ENCODE measurements at places on chromosomes 6 and 20.

- peak; percentile 84 for DNase-seq
Measured at GRCh38 chr20:57835588-57836455, 126.0 kb upstream of the PMEPA1 start.

GRCh38 chr20:9228774-9229450, 160.0 kb downstream of the PLCB4 start:
- DNase-seq: no peak

- peak; percentile 86 for DNase-seq
Measured at GRCh38 chr6:43021270-43022047, at the start of gene RRP36. TSS of gene RRP36 (plus strand) at chr6:43021623. CDS start at chr6:43021655, 32 bp downstream.

GRCh38 chr6:25637960-25638434, 14.0 kb upstream of the SCGN start:
- DNase-seq: peak; percentile 41

DNA sequence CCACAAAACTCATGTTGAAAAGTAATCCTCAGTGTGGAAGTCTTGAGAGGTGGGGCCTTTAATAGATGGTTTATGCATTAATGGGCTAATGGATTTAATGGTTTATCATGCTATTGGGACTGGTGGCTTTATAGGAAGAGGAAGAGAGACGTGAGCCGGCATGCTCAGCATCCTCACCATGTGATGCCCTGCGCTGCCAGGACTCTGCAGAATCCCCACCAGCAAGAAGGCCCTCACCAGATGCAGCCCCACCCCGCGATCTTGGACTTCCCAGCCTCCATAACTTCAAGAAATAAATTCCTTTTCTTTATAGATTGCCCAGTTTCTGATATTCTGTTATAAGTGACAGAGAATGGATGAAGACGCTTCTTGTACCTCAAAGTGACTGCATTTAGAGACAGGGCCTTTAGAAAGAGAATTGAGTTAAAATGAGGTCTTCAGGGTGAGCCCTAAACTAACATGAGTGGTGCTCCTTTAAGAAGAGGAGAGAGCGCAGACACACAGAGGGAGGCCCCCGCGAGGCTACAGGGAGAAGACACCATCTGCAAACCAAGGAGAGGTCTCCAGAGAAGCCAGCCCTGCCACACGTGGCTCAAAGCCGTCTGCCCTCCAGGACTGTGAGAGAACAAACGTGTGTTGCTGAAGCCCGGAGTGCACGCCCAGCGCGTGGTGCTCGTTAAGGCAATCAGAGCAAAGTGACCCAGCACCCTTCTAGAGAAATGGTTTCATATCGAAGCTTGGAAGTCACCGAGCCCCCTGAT, 56.9 kb downstream of the IRF4 start:
- DNase-seq: no peak

DNA sequence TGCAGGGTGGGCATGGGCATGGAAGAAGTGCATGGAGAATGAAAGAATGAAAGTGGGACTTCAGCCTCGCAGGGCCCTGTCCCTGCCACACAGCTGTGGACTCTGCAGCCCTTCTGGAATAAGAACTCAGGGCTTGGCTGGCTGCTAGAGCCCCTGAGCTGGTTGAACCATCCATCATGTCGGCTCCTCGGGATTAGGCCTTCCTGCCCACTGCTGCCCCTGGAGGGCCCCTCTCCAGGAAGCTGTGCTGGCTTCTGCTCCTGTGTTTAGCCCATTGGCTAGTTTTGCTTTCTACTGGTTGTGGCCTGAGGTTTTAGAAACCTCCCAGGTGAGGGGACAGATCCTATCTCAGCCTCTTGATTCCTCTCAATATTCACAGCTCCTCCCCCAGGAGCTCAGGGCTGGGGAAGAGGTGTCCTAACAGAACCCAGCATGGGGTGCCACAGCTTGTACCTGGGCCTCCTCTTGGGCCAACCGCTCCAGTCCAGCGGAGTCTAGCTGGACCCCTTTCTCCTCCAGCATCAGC, 7.9 kb downstream of the AARS2 start:
- DNase-seq: no peak

DNA sequence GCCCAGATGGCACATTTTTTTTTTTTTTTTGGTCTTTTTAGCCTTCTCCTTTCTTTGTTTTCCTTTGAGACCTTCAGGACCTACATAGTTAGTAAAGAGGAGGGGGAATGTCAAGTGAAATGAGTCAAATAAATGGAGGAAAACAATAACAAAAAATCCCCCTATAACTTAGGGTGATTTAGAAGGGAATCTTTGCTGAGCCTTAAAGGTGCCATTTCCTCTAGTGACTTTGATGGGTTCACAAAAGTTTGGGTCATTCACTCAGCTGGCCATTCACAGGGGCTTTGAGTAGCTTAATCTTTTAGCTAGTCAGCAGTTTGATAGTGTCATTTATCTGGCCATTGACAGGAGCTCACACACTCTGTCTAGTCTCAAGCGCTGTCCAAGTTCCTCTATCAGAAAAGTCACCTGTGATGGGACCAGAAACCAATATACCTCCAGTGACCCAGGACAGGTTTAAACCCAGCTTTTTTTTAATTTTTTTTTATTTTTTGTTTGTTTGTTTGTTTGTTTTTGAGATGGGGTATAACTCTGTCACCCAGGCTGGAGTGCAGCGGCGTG, 275.1 kb upstream of the PRDM1 start:
- no peak for DNase-seq

DNA sequence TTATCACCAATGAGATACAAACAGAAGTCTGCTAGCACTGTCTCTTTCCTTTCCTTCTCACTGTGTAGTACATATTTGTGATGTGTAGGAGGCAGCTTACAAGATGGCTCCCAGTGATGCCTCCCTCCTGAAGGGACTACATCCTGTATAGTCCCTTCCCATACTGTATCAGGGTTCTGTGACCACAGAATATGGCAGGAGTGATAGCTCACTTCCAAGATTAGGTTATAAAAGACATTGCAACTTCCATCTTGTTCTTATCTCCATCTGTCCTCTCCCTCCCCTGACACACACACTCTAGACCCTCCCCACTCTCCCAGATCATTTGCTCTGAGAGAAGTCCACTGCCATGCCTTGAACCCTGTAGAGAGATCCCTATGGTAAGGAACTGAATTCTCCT, 38.0 kb downstream of the SESN1 start:
- DNase-seq: no peak

DNA sequence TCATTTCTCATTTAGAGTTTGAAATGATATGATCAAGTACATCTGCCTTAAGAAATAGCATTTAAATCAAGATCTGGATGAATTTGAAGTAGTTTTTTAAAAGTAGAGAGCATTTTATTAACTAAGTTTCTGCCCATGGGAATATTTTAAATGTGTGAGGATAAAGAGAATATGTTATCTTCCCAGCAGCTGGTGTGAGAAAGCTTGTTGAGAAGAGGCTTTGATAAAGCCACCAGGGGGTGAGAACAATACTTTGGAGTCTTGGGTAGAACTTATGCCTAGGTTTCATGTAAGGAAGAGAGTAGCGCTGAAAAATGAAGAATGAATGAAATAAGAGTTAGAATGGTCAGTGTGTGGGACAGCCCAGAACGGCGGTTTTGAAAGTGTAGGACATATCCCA, 190.2 kb downstream of the GRM1 start:
- DNase-seq: no peak

GRCh38 chr20:41054070-41054846, 25.6 kb downstream of the TOP1 start:
- no peak for DNase-seq

DNA sequence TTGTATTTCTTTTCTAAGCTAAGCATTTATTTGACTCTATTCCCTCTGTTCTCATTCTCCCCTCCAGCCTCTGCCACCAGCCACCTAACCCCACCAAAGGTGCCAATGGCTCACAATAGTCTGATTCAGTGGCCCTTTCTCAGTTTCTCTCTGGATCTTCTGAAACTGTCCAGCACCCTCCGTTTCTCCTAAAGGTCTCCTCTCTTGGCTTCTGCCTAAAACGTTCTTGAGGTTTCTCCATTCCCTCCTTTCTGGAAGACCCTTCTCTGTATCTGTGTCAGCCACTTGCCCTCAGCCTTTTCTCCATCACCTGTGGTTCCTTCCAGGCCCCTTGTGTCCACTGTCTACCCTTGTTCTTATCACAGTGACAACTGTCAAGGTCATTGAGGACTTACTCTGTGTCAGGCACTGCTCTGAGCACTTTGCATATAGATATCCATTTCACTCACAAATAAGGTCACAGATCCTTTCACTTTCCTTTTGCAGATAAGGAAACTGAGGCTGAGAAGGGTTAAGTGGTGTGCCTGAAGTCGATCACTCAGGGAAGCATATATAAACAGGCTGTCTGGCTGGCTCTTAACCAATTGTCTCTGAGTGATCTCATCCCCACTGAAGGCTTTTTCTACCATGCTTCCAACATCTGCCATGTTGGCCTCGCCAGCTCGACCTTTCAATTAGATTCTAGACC, 48.1 kb downstream of the FOXA2 start:
- no peak for DNase-seq

GRCh38 chr6:17361013-17361412, 32.4 kb upstream of the CAP2 start:
- no peak for DNase-seq

- no peak for DNase-seq
Measured at GRCh38 chr6:146357578-146358430, 185.8 kb upstream of the RAB32 start.

DNA sequence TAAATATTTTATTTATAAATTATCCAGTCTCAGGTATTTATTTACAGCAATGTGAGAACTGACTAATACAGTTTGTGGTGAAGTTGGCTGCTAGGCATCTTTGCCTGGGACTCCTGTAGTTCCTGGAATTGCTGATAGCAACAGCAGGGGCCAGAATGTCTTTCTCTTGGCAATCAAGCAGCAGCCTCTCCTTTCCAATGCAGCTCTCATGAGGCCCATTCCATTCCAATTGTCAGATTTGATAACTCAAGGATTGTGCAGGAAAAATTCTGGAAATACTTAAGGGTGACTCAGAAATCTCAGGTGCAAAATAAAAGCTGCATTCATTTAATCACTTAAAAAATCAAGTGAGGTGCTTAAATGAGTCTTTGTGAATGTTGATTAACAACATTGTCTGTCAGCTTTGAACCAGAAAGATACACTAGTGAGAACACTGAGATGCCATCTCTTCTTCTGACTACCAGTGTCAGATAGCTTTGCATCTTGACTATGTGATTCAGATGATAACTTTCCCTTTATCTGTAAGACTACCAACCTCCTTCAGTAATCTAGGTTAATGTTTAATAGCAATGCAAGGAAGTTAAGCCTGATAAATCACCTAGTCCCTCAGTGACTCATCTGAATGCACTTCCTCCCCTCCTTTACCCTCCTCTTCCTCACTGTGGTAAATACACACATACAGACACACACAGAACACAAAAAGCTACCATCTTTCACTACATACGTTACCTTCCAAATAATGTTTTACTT, 32.1 kb upstream of the COL21A1 start:
- peak; percentile 63 for DNase-seq

DNA sequence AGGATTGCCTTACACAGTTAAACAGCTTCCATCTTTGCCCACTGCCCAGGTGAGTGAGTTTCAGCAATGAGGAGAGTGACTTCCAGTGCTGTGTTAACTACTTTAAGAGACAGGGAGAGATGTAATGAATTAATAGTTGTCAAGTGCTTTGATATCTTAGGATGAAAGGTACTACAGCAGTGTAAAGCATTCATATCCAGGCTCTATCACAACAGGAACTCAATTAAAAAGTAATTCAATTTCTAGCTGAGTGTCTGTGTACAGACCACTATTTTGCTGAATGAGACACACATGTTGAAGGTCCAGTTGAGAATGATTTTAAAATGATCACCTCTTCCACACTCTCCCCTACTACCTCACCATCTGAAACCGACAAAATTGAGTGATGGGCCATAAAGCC, 70.7 kb upstream of the BEND3 start:
- no peak for DNase-seq

DNA sequence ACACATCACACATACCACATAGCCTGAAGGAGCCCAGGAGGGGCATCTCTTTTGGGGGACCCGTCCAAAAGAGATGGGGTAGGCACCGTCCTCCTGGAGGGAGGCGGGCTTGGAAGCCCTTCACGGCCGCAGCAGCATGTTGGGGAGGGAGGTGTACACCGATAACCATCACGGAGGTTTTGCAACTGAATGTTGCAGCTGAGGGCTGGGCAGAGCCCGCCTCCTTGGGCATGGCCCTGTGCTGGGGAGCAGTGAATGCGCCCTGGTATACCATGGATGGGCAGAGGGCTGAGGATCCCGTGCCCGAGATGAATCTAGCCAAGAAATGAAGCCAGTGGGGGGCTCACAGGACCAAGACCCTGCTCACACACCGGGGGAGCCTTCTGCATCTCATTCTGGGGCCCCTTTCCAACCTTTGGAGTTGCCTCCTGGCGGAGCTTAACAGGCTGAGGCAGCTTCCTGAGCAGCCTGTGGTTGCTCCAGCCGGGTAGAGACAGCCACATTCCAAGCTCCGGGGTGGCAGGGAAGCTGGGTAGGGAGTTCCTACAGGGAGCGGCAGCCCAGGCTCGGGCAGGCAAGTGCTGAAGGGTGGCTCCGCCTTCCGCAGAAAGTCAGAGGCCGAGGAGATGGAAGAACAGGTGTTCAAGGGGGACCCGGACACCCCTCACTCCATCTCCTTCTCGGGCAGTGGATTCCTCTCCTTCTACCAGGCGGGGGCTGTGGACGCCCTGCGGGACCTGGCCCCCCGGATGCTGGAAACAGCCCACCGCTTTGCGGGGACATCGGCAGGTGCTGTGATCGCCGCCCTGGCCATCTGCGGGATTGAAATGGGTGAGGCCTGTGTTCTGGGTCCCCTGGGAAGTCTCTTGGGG, at the start of gene PNPLA1:
TSS of gene PNPLA1 (plus strand) at position 227 of the 872 bp plus-strand sequence. CDS start at position 627, 400 bp downstream.
- DNase-seq: no peak

DNA sequence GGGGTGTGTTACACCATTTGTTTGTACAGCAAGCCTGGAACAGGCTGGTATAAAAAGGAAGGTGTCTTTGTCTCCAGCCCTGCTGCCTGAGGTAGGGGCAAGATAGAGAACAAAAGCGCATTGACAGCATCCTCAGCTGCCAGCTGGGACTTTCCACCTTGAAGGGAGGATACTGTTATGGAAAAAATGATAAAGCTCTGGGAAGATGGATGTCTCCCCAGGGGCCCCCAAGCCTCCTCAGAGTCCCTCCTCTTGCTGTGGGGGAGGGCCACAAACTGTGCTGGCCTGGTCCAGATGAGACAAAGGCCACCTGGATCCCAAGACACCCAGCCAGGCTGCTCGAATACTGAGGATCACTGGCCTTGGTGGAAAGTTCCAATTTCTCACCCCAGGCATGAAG, 13.0 kb downstream of the REM1 start:
- DNase-seq: no peak

DNA sequence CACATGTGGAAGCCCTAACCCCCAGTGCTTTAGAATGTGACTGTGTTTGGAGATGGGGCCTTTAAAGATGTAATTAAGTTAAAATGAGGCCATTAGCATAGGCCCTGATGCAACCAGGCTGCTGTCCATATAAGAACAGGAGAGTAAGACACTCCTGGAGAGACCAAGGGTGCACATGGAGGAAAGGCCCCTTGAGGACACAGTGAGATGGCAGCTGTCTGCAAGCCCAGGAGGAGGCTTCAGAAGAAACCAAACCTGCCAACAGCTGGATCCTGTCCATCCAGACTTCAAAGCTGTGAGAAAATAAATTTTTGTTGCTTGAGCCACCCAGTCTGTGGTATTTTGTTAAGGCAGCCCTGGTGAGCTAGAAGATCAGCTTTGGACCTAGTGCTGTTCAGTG, 16.8 kb upstream of the SNRPB2 start:
- no peak for DNase-seq

GRCh38 chr6:10585209-10585845, 64.2 kb downstream of the GCNT2 start:
- peak; percentile 23 for DNase-seq

Measured in eye (tissue), 1 donor.